Gastrocnemius medialis (tissue), 4 donors: ENCODE measurements at places on chromosomes 12 and 14. TPM values are rescaled to one million over a fixed set of nuclear protein-coding genes. Genes with fewer than 3 reads are reported as not detected.

RERGL gene
- 2.0 TPM for total RNA-seq

DNA sequence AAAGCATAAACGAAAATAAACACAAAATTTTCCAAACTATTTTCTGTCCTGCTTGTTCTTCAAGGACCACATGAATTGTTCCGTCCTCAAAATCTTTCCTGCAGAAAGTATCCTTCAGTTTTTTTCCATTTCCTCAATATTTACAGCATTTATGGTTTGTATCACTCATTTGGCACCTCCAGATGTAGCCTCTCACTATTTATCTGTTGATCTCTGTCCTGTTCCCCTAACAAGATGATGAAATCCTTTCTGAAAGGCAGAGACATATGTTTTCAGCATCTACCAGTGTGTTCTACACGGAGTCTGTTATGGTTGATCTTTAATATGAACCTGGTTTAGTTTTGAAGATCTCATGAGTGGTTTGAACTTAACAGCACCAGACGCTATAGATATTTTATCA, 490.2 kb downstream of the NELL2 start:
- no peak overlapping the region for H3K4me3 ChIP-seq
- H3K27ac ChIP-seq: no peak overlapping the region
- no peaks in the 10 kb centered on the region for H3K36me3 ChIP-seq
- no peaks in the 10 kb centered on the region for H3K27me3 ChIP-seq
- H3K4me1 ChIP-seq: no peaks in the 10 kb centered on the region
- DNase-seq: no peak

SERPINA6 gene
- 0.69 TPM for total RNA-seq

JPH4 gene
- 0.09 TPM for total RNA-seq

DNA sequence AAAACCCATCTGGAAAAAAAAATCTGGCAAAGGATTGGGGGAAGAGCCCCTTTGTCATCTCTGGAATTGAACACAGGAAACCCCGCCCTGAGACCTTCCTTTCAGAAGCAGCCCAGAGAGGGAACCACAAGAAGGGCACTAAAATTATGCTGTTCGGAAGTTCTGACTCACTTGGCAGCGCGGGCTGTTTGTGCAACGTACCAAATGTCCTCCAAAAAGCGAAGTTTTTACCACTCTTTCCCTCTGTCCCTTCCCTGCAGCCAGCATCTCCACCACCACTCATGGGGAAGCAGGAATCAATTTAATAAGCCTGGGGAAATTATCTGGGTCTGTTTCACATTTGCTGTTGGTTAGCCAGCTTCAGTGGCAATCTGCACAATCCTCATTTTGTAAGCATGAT, 3.2 kb upstream of the SYNE3 start:
- DNase-seq: peak; percentile 78
- H3K27ac ChIP-seq: peak overlapping the region; percentile 66
- H3K4me1 ChIP-seq: peaks cover 41% of the 10 kb centered on the region
- H3K4me3 ChIP-seq: no peak overlapping the region
- H3K27me3 ChIP-seq: no peaks in the 10 kb centered on the region

CPNE6 gene
- not detected for total RNA-seq

KRR1 gene
- 43.1 TPM for total RNA-seq
